Activated CD4-positive, alpha-beta memory T cell treated with anti-CD3 and anti-CD28 coated beads, Interleukin-2, amount 10 ng/mL, durations not matched to agents 7 days and 5 days (primary cell): ENCODE measurements at places on chromosomes 6 and 20. TPM values are rescaled to one million over a fixed set of nuclear protein-coding genes. Genes with fewer than 3 reads are reported as not detected.

DNA sequence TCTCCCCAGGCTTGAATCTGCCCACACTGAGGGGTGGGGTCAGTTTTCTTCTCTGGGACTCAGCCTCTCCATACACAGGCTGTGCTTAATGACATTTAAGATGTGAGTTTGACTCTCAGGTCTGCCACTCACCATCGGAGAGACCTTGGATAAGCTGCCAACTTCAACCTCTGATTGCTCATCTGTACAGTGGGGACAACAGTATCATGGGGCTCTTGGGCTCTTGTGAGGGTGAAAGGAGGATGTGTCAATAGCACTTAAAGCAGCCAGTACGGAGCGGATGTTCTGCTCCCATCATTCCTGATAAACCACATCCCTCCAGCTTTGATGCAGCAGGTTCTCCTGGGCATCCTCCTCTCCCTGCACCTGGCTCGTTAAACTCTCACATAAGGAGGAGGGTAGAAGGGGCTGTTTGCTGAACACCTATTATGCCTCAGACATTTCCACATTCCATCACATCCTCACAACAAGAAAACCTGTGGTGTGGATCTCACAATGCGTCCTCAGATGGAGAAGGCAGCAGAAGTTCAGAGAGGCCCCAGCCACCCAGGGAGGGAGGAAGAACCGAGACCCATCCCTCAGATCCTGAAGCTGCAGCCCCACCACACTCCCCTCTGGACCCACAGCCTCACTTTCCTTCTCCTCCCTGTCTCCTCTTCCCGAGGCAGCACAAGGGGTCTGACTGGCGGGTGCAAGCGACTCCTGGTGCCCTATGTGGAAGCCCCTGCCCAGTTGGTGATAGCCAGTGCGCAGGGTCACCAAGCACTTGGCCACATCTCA lies 1.9 kb upstream of the PDYN start:
- no peak for DNase-seq

- peak; percentile 68 for DNase-seq
These were observed 8.3 kb downstream of the KIF3B start for GRCh38 chr20:32285621-32286371.

GRCh38 chr20:15220778-15221565 lies 883.6 kb upstream of the FLRT3 start:
- DNase-seq: no peak

DNA sequence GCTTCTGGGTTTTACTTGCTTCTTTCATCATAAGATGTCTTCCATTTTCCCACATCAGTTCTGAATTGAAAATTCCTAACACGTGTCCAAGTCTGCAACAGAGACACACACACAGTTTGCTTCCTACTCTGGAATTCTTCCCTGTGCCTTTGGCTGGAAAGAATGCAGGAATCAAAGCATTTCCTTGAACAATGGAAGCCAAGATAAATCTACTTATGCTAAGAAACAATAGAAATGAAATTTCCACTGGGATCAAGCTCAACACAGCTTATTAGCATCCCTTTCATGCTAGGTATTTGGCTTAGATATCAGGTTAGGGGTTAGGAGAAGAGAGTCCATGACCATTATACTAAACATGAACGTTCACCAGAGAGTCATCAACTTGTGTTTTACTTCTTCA lies 101.1 kb upstream of the SCAF8 start:
- no peak for DNase-seq

- DNase-seq: no peak
These were observed 32.6 kb upstream of the CSNK2A1 start for GRCh38 chr20:576156-576555.

DNA sequence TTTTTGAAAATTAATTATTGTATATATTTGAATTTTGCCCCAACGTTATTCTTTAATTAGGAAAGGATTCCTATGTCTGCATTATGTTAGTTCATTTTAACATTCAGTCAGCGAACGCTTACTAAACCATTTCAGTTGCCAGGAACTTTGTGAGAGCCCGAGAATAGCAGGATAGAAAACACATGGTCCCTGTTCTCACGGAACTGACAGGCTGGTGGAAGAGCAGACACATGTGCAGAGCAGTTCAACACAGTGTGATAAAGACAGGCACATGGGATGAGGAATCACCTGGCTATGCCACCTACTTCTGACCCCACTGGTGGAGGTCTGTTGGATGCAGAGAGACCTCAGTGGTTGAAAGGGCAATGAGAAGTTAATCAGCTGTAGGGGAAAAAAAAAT lies 367.2 kb downstream of the EPM2A start:
- DNase-seq: no peak

Gene RGS17
- not detected for total RNA-seq

Gene DEFB124
- total RNA-seq: not detected

Gene LY6G6C
- total RNA-seq: not detected
